ENCODE measurements at places on chromosomes 13 and 19. TPM values are rescaled to one million over a fixed set of nuclear protein-coding genes. Genes with fewer than 3 reads are reported as not detected.

C3 gene
- total RNA-seq, result 127 TPM

GTF2F1 gene
- 166 TPM for total RNA-seq

BORCS8 gene
- total RNA-seq, result 13.0 TPM

DNA sequence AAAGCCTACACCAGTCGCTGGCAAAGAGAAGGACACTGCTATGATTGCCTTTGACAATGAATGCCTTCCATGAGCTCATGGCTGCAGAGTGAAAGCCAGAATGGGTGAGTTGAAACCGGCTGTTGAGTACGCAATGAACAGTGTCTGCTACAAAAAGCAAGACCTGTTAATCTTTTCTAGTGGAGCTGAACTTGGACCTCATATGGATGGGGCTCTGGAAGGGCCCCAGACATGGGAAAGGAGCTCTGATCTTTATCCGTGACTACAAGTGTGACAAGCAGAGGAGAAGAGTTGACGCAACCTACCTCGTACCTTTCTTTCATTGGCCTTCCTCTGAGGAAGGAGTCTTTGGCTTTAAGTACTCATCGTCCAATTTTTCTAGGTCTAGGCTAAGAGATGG lies 67.1 kb upstream of the TSC22D1 start:
- no peak for DNase-seq

DNA sequence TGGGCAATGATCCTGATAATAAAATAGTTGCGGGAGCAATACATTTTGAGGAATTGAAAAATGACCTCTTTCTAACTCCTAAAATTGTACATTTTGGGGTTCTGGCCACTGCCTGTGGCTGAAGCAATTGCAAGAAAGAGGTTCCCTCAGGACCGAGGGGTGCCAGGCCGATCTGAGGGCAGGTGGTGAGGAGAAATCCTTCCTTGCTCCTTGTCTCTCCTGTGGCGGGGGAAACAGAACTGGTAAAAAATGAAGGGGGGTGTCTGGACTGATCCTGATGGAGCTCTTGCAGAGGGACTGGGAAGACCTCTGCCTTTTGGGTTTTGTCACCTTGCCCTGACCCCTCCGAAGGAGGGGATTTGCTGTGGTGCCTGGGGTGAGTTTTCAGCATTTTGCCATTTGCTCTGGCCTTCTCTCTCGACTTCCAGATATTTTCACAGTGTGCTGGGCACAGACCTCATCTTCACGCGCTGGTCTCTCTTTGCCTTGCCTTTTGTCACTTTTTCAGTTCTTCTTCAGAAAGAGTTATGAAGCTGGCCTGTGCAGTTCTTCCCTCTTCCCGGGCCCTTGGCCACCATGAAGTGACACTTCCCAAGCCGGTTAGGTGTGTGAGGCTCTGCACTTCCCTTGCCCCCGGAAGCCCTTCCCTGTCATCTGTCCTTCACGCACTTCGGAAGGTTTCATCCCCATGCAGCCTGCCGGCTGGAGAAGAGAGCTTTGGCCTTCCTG lies 22.2 kb downstream of the NFIX start:
- DNase-seq, result no peak

DNA sequence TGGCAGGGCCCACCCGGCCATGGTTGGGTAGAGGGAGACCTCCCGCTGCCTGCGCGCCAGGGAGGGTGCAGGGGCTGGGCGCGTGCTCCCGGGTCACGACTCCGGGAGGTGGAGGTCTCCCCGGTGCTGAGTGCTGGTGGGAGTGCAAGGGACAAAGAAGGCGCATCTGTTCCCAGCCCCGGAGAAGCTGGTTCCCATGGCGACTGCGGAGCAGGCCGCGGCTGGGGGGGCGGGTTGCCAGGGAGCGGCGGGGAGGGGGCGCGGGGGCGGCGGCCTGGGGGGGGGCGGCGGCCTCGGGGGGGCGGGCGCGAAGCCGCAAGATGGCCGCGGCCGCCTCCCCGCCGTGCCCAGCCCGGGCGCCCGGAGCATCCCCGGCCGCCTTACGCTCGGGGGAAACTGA lies 1.2 kb downstream of the CBARP start:
- no peak for DNase-seq

DNA sequence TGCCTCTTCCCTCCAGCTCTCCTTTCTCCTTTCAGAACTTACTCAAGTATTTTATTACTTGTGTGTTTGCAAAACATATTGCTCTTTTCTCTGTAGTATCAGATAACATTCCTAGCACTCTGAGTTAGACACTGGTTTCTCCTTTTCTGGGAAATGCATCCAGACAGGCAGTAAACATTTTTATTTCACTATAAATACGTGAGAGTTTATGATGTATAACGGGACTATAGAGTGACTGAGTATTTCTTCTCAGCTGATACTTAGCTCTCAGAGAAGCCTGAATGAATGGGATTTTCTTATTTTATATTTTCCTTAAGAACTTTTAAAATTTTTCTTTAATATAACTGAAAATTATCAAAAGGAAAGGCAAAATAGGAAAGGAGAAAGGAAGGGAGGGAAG lies 211.2 kb upstream of the EDNRB start:
- DNase-seq, result no peak
